ENCODE measurements at places on chromosomes 16 and 17. TPM values are rescaled to one million over a fixed set of nuclear protein-coding genes. Genes with fewer than 3 reads are reported as not detected.

TMC6 gene
- polyA plus RNA-seq: 1.2 TPM

ABCA5 gene
- 31.4 TPM for polyA plus RNA-seq

TP53TG3D gene
- 0.37 TPM for polyA plus RNA-seq

MT2A gene
- polyA plus RNA-seq: 16.1 TPM

SLFN12L gene
- 1.2 TPM for polyA plus RNA-seq

DNA sequence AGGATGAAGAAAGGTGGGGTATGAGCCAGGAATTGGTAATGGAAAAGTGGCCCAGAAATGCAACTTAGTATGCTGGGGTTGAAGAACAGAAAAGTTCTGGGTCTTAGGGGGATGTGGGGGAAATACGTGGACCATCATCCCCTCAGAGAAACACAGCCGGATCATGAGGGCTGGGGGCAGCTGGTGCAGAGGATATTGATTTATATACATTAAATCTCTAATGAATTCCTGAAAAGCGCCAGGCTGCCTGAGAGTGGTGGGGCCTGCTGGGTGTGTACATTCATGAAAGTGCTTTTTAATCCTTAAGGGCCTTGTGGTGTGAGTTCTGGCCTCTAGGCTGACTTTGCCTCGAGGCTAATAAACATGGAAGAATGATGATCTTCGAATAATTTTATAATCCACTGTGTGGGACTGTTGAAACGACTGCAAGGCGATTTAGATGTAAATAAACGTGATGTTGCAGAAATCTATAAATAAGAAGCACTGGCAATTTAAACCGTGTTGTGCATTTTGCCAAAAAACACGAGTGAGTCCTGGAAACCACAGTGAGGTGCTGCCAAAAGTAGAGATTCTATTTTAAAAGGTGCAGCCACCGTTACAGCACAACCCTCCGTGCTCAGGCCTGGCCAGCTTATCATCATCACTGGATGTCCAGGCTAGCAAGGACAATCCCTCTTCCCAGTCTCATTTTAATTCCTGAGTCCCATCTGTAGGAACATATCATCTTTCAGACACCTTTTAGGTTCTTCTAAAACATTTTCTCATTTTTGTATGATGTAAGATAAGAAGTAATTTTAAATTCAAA lies 32.1 kb downstream of the PRKAR1A start:
- H3K36me3 ChIP-seq: no peaks in the 10 kb centered on the region
- DNase-seq: no peak
- H3K27ac ChIP-seq: no peak overlapping the region
- no peak overlapping the region for H3K4me3 ChIP-seq

DNA sequence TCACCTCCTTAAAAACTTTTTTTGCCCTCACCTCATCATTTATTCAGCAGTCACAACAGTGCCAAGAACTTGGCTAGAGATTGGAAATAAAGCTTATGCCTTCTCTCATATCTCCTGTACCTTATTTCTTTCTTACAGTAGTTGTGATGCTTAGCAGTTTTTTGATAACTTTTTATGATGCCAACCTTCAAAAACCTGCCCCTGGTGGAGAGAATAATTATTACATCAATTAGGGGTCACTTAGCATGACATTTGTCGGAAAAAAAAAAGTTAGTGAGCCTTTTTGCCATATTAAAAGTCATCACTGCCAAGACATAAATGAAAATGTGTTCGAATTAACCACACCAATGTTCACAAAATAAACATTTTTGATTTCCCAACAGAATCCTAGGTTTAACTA lies 296.6 kb downstream of the WWOX start:
- H3K27me3 ChIP-seq: no peaks in the 10 kb centered on the region
- no peak for DNase-seq
- H3K4me3 ChIP-seq: no peak overlapping the region
- H3K4me1 ChIP-seq: peaks cover 2% of the 10 kb centered on the region
- H3K36me3 ChIP-seq: no peaks in the 10 kb centered on the region

DNA sequence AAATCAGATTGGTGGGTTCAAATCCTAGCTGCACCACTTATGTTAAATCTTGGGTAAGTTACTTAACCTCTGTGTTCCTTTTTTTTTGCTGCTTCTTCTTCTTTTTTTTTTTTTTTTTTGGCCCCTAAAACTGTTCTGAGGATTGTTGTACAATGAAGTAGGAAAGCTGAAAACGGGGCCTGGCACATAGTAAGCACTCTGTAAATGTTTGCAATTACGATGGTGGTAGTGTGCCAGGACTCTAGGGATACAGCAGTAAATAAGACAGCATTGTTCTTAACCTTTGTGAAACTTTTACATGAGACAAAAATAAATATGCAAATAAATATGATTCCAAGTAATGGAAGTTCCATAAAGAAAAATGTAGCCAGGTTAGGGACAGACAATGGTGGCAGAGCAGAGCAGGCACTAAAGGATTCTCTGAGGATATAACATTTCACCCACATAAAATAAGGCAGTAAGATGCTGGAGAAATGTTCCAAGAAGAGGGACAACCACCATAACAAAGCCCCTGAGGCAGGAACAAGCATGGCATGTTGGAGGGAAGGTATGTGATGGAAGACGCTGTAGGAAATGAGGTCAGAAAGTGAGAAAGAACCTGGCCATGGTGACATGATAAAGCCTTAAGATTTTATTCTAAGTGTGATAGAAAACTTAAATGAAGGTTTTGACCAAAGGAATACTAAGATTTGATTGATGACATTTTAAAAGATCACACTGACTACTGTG lies 127.3 kb downstream of the NLK start:
- no peak for DNase-seq
- H3K27ac ChIP-seq: no peak overlapping the region
- H3K4me3 ChIP-seq: no peak overlapping the region
- no peaks in the 10 kb centered on the region for H3K36me3 ChIP-seq
- H3K4me1 ChIP-seq: no peaks in the 10 kb centered on the region

- H3K27ac ChIP-seq: no peak overlapping the region
- H3K36me3 ChIP-seq: no peaks in the 10 kb centered on the region
Measured at GRCh38 chr17:69404399-69404798, 10.1 kb upstream of the MAP2K6 start.

GRCh38 chr16:2486645-2487516 lies 12.0 kb downstream of the TBC1D24 start:
- peaks cover 14% of the 10 kb centered on the region for H3K4me1 ChIP-seq
- DNase-seq: no peak
- H3K36me3 ChIP-seq: no peaks in the 10 kb centered on the region

DNA sequence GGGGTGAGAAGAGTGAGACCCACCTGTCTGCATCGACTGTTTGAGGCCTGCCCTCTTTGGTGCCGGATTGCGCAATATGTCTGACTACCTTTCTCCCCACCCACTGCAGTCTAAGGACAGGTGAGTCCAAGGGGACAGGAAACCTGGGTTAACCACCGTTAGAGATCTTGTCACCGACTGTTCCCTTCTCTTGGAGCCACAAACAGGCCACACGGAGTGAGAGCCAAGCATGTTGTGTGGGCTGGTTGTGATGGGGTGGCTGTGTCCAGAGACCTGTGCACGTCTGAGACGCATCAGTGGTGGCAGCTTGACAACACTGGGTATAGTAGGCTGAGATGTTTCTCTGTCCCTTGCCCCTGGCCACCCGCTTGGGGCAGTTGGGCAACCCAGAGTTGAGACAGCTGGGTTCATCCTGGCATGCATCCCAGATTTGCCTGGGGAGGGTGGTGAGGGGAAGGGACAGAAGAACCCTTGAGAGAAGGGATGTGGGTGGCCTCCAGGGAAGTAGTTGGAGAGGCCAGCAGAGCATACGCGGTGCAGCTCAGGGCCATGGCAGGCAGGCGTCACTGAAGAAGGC lies 21.4 kb downstream of the MPRIP start:
- H3K27ac ChIP-seq: no peak overlapping the region
- no peak overlapping the region for H3K4me3 ChIP-seq
- DNase-seq: no peak
- no peaks in the 10 kb centered on the region for H3K36me3 ChIP-seq
- no peaks in the 10 kb centered on the region for H3K27me3 ChIP-seq

GRCh38 chr17:11205659-11206058 lies 35.4 kb upstream of the SHISA6 start:
- no peak overlapping the region for H3K4me3 ChIP-seq
- H3K4me1 ChIP-seq: no peaks in the 10 kb centered on the region
- no peak for DNase-seq
- no peak overlapping the region for H3K27ac ChIP-seq

- peak overlapping the region; percentile 62 for H3K4me3 ChIP-seq
- no peak for DNase-seq
- H3K36me3 ChIP-seq: no peaks in the 10 kb centered on the region
- H3K27me3 ChIP-seq: no peaks in the 10 kb centered on the region
- peak overlapping the region; percentile 6 for H3K27ac ChIP-seq
- peaks cover 14% of the 10 kb centered on the region for H3K4me1 ChIP-seq
Measured at GRCh38 chr16:56451753-56452689, 667 bp downstream of the OGFOD1 start.

GRCh38 chr17:11503308-11504035 lies 94.8 kb upstream of the DNAH9 start:
- no peak overlapping the region for H3K4me3 ChIP-seq
- no peaks in the 10 kb centered on the region for H3K4me1 ChIP-seq
- no peak overlapping the region for H3K27ac ChIP-seq

GRCh38 chr16:89120281-89120680 lies 26.6 kb downstream of the ACSF3 start:
- DNase-seq: peak; percentile 29
- H3K36me3 ChIP-seq: no peaks in the 10 kb centered on the region
- no peak overlapping the region for H3K27ac ChIP-seq
- no peaks in the 10 kb centered on the region for H3K27me3 ChIP-seq

DNA sequence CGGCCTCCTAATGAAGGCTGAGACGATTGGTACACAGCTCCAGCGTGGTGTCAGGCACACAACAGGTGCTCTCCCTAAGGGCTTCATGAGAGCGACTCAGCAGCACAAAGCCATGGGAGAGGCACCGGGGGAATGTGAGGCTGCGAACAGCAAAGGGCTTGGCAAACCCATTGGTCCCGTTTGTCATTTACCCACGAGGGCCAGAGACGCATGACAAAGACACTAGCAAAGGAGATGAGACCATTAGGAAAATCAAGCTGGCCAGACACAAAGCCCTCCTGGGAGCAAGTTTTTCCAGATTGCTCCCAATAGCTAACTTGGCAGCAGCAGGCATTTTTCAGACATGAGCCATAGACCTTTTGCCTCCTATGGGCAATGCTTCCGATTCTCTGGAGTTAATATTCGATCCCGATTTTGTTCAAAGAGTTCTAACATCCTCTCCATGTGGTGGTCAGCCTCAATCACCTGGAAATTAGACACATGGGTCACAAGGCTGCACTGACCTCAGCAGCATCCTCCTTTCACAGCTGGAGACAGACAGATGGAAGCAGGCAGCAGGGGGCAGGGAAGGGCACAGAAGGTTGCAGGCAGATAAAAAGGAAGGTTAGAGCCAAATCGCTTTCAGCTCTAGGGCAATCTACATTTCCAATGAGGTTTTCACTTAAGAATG lies 38.2 kb downstream of the TK2 start:
- peaks cover 27% of the 10 kb centered on the region for H3K4me1 ChIP-seq
- H3K27ac ChIP-seq: peak overlapping the region; percentile 76
- no peaks in the 10 kb centered on the region for H3K27me3 ChIP-seq
- no peak for DNase-seq
- H3K36me3 ChIP-seq: no peaks in the 10 kb centered on the region

GRCh38 chr16:17327664-17328335 lies 143.0 kb downstream of the XYLT1 start:
- H3K27me3 ChIP-seq: no peaks in the 10 kb centered on the region
- H3K4me1 ChIP-seq: no peaks in the 10 kb centered on the region
- no peak overlapping the region for H3K4me3 ChIP-seq
- H3K27ac ChIP-seq: no peak overlapping the region
- no peaks in the 10 kb centered on the region for H3K36me3 ChIP-seq

- no peaks in the 10 kb centered on the region for H3K27me3 ChIP-seq
- no peak overlapping the region for H3K27ac ChIP-seq
- DNase-seq: no peak
- H3K4me3 ChIP-seq: no peak overlapping the region
Measured at GRCh38 chr16:11098601-11099390, 154.4 kb downstream of the CLEC16A start.

DNA sequence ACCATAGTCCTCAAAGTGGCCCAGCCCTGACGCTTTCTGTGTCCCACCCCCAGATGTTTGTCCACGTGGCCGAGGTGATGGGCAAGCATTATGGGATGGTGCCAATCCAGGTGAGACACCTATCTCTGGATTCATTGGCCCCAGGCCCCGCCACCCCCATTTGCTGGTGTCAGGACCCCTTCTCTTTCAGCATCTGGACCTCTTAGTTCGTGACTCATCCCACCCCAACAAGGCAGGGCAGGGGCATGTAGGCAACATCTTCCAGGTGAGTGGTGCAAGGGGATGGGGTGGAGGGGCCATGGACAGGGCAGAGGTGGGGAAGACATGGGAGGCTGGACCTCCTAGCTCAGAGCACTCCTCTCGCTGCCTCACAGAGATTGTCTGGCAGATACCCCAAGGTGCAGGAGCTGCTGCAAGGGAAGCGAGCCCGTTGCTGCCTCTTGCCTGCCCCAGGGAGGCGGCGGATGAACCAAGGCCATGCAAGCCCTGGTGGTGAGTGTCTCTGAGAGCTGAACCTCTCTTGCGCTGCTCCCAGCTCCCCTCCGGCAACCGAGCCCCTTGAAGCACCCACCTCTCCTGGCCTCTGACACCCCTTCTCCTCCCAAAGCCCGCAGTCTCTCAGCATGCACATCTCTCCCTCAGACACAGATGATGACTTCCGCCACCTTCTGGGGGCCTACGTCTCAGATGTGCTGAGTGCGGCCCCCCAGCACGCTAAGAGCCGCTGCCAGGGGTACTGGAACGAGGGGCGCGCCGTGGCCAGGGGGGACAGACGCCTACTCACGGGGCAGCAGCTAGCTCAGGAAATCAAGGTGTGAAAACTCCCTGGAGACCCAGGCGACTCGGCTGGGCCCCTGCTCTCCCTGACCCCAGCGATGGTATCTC lies 3.6 kb downstream of the RNF112 start:
- no peaks in the 10 kb centered on the region for H3K4me1 ChIP-seq
- H3K4me3 ChIP-seq: no peak overlapping the region
- DNase-seq: no peak
- H3K27me3 ChIP-seq: no peaks in the 10 kb centered on the region
- H3K27ac ChIP-seq: no peak overlapping the region

DNA sequence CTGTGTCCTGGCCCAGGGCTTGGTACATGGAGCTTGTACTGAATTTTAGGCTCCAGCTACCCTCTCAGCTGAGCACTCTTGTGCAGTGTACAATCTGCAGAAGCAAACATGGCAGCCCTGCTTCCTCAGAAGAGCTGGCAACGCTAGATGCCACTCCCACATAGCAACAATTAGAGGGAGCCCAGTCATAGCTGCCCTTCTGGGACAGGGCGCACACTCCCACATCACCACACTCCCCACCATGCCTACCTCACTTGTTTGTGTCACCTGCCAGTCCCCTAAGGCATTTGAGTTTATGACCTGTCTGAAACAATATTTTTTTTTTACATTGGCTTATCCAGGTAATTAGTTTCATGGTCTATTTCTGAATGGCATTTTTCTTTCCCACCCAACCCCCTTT lies 72.3 kb downstream of the C17orf67 start:
- no peaks in the 10 kb centered on the region for H3K27me3 ChIP-seq
- H3K27ac ChIP-seq: no peak overlapping the region
- DNase-seq: no peak
- no peaks in the 10 kb centered on the region for H3K36me3 ChIP-seq

DNA sequence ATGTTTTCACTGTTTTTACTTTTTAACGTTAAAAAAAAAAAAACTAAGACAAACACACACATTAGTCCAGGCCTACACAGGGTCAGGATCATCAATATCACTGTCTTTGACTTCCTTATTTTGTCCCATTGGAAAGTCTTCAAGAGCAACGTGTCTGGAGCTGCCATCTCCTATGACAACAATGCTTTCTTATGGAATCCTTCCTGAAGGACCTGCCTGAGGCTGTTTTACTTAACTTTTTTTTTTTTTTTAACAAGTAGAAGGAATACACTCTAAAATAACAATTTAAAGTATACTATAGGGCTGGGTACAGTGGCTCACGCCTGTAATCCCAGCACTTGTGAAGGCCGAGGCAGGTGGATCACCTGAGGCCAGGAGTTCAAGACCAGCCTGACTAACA lies 71.8 kb upstream of the BCAR1 start:
- no peaks in the 10 kb centered on the region for H3K36me3 ChIP-seq
- H3K4me1 ChIP-seq: peaks cover 13% of the 10 kb centered on the region
- no peak overlapping the region for H3K27ac ChIP-seq
- no peaks in the 10 kb centered on the region for H3K27me3 ChIP-seq

Measured in ovary (tissue), 10 donors.